ENCODE measurements at places on chromosomes 2 and 18. TPM values are rescaled to one million over a fixed set of nuclear protein-coding genes. Genes with fewer than 3 reads are reported as not detected.

The GALM gene
- 7.1 TPM for total RNA-seq

The MAB21L4 gene
- 4.5 TPM for total RNA-seq

The SERPINB3 gene
- total RNA-seq = 49.5 TPM

The ADCYAP1 gene
- total RNA-seq = 3.4 TPM

The CROCC2 gene
- total RNA-seq = 0.30 TPM

The HOXD8 gene
- 17.0 TPM for total RNA-seq

The SPATA3 gene
- total RNA-seq = not detected

The ZCCHC2 gene
- total RNA-seq = 18.3 TPM

The SERPINB12 gene
- total RNA-seq = 64.6 TPM

GRCh38 chr2:225600444-225600843 is 200.9 kb downstream of the NYAP2 start:
- no peak for DNase-seq

- DNase-seq = no peak
Measured at GRCh38 chr2:38454081-38454480, 77.0 kb upstream of the ATL2 start.

GRCh38 chr2:235500761-235501672 is 7.2 kb downstream of the AGAP1 start:
- no peak for DNase-seq

DNA sequence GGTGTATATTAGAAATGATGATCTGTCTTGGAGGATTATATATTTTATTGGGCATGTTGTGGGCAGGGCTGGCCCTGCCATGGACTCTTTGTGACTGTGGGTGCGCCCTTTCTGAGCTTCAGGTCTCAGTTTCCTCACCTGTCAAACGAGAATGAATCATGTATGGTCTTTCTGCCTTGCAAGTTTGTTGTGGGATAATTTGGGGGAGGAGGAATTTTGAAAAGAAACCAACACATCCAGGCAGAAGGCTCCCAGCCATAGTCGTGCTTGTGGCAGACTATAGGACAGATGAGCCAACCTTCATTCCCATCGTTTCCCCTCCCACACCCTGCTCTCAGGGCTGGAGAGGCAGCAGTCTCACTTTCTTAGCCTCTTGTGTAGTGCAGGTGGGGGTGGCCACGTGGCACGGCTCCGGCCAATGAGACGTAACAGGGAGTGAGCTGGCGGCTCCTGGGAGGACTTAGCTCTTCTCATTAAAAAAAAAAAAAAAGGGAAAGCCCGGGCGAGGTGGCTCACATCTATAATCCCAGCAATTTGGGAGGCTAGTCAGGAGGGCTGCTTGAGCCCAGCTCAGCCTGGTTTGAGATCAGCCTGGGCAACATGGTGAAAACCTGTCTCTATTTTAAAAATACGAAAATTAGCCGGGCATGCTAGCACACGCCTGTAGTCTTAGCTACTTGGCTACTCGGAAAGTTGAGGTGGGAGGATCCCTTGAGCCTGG is 63.1 kb downstream of the RHOB start:
- no peak for DNase-seq

DNA sequence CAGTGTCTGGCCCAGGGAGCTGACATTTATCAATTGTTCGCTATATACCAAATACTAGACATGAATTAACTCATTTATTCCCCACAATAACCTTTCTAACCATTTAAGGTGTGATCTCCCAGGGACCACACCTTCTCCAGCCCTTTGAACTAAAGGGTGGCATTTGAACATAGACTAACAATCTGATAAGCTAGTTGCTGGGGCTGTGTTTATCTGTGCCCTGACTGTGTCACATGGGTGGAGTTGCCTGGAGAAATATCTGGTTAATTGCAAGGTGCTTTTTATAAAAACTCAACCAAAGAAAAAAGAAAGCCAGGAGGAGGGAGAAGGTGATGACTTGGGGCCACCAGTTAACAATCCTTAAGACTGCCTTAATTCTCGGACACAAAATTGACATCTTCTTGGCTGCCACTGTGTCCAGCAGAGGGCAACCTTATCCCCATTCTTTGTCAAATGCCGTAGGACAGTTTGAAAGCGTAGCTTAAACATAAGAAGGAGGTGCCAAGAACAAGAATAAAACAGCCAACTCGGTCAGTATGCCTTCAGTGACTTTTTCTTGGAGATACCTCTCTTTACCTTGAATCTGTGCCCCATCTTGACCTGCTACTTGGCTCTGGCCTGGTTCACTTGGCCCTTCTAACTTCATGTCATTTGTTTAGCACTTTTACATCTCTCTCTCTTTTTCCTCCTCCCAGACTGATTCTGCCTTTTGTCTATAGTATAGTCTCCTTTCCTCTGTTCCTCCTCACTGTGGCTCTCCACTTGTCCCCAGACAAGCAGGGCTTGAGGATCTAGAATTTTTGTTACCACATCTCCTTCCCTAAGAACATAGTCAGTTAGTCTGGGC is 183.4 kb downstream of the MYO3B start:
- DNase-seq = peak; percentile 30

- no peak for DNase-seq
Measured at GRCh38 chr2:2108189-2108588, 222.9 kb downstream of the MYT1L start.

GRCh38 chr2:129092956-129093355 is 774.3 kb upstream of the HS6ST1 start:
- DNase-seq = no peak

DNA sequence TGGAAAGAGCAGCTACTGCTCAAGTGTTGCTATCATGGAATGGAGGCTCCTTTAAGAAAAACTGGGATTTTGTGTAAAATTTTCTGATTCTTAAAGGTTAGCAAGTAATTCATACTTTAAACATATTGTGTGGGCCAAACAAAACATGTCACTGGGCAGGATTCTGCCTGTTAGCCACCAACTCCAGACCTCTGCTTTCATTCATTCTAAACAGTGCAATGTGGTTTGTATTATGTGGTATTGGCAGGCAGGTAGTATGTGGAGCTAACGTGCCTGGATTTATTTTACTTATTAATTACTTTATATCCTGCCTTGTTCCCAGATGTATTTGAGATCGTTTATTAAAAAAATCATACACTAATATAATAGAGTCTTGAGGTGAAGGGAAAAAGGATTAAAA is 1521.3 kb upstream of the ACVR2A start:
- DNase-seq = no peak

DNA sequence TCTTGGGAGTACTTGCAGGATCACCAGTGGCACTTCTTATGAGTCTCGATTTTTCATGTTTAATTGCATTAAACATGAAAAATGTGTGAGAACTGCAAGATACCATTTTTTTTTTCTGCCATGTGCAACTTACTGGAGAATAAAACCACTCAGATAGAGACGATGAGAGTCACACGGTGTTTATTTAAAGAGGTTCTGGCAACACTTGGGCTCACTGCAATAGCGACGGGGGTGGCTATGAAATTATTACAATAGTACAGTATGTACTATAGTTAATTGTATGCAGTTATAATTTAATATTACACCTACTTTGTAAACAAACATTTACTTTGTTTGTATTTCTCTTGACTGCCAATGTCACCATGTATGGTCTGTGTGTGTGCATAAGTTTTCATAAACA is 479.8 kb downstream of the NUP35 start:
- no peak for DNase-seq

GRCh38 chr2:120859128-120859527 is 123.5 kb downstream of the GLI2 start:
- DNase-seq = no peak

DNA sequence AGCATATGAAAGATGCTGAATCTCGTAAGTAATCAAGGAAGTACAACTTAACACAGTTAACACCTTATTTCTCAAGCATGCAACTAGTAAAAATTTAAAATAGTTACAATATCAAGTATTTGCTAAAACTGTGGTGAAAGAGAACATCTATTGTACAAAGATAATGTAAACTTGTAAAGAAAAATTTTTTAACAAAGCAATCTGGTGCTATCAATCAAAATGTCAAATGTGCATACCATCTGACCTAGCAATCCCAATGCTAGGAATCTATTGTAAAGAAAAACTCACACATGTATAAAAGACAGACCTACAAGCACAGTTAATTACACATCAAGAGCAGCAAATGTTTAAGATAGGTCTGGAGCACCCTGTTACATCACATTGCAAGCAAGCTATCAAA is 90.1 kb downstream of the SLC66A3 start:
- no peak for DNase-seq

- DNase-seq = no peak
Measured at GRCh38 chr18:68759308-68759707, 38.6 kb upstream of the CCDC102B start.

- no peak for DNase-seq
Measured at GRCh38 chr18:31512203-31512764, 14.3 kb downstream of the DSG2 start.

GRCh38 chr2:233426619-233427342 is 72.5 kb downstream of the DGKD start:
- DNase-seq = no peak

GRCh38 chr2:128754246-128754724 is 435.6 kb upstream of the HS6ST1 start:
- peak; percentile 14 for DNase-seq

GRCh38 chr2:207167099-207167923 is 1.6 kb upstream of the KLF7 start:
- DNase-seq = peak; percentile 76

GRCh38 chr18:77062518-77063003 is 70.0 kb downstream of the MBP start:
- DNase-seq = no peak

GRCh38 chr18:70228536-70228935 is 23.0 kb upstream of the RTTN start:
- DNase-seq = no peak

DNA sequence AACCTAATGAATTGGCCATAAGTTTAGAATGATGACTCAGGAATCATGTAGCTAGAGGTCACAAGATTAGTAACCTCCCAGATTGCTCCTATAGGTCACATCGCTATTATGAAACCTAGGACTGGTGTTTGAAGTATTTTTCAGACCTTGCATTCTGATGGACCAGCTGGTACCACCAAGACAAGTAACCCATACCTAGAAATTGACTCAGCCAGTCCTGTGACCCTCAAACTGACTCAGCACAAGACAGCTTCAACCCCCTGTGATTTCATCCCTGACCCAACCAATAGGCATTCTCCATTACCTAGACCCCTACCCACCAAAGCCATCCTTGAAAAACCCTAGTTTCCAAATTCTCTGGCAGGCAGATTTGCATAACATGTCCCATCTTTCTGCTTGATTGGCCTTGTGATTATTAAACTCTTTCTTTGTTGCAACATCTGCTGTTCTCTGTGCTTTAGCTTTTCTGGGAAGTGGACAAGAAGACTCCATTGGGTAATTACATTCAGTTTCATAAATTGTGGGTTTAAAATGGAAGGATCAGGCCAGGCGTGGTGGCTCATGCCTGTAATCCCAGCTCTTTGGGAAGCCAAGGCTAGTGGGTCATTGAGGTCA is 254.9 kb downstream of the IRS1 start:
- DNase-seq = no peak

GRCh38 chr2:215536510-215536909 is 100.6 kb upstream of the FN1 start:
- peak; percentile 45 for DNase-seq

GRCh38 chr2:13106302-13106701 is 389.6 kb downstream of the TRIB2 start:
- DNase-seq = no peak

DNA sequence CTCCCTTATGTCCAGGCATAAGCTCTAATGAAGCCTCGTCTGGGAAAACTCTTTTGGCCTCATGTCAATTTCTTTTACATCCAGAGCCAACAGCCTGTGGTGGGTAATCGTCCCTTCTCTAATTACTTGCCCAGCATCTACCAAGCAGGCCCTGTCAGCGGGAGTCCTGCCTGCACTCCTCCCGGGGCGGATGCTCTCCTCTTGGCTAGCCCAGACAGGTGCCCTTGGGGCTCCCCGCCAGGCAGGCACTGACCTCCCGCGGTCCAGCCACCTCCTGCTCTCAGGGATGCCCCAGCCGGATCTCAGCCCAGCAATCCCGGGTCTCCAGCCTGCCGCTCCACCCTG is 74.2 kb downstream of the NCAPH start:
- no peak for DNase-seq

GRCh38 chr2:231605607-231606091 is 13.0 kb downstream of the TEX44 start:
- DNase-seq = no peak

DNA sequence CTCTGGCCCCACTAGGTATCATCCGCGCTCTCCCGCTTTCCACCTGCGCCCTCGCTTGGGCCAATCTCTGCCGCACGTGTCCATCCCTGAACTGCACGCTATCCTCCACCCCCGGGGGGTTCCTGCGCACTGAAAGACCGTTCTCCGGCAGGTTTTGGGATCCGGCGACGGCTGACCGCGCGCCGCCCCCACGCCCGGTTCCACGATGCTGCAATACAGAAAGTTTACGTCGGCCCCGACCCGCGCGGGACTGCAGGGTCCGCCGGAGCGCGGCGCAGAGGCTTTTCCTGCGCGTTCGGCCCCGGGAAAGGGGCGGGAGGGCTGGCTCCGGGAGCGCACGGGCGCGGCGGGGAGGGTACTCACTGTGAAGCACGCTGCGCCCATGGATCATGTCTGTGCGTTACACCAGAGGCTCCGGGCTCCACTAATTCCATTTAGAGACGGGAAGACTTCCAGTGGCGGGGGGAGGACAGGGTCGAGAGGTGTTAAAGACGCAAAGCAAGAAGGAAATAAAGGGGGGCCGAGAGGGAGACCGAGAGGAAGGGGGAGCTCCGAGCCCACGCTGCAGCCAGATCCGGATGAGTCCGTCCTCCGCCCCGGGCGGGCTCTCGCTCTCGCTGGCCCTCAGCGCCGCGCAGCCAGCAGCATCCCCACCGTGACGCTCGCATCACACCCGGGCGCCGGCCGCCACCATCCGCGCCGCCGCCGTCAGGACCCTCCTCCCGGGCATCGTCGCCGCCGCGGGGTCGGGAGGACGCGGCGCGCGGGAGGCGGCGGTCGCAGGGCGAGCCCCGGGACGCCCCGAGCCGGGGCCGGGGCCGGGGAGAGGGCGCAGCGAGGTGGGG is 664 bp downstream of the NETO1 start:
- no peak for DNase-seq

- DNase-seq = no peak
Measured at GRCh38 chr2:158002079-158002478, 99.6 kb upstream of the UPP2 start.

Data from skin of body (tissue), 3 donors.